ENCODE measurements at places on chromosomes 5 and 9.
A peak's percentile ranks its signal among the peaks of the same experiment; 100 is the strongest.

GRCh38 chr9:19470567-19470966 lies 61.8 kb downstream of the ACER2 start:
- no peak for DNase-seq

DNA sequence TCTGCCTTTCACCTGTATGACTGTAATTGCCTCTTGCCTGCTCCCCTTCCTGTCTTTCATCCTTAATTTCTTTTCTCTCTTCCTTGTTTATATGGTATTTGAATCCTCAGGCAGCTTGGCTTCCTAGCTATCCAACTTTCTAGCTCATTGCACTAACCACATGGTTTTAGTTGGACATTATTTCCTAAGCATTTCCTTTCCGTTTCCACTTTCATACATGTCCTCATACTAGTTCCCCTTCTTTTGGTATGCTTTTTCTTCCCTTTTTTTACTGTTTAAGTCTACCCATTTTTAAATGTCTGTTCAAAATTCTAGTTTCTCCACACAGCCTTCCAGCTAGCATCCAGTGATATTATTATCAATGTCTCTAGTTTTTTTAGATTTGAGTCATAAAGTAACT lies 6.6 kb downstream of the CWC27 start:
- DNase-seq, result no peak

- no peak for DNase-seq
Observed at GRCh38 chr5:652773-653350, 40.3 kb downstream of the TPPP start.

GRCh38 chr9:2242831-2243330 lies 227.7 kb downstream of the SMARCA2 start:
- DNase-seq, result no peak

GRCh38 chr5:135174315-135175096 lies 140.5 kb upstream of the PITX1 start:
- no peak for DNase-seq

DNA sequence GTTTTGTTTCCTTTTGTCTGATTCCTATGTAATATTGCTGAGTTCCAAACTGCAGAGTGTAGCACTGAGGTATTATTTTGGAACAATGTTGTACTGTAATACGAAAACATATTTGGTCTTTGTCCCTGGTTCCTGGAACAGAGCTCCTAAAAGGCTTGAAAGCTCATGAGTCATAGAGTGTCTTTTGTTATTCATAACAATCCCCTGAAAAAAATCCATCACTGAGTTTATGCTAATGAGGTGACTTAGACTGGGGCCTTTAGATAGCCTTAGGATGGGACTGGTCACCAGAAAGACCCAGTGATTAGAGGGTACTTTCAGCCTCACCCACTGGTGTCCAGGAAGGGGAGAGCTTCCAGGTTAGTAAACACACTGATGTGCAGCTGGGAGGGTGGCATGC lies 132.7 kb upstream of the POU5F2 start:
- DNase-seq, result no peak

DNA sequence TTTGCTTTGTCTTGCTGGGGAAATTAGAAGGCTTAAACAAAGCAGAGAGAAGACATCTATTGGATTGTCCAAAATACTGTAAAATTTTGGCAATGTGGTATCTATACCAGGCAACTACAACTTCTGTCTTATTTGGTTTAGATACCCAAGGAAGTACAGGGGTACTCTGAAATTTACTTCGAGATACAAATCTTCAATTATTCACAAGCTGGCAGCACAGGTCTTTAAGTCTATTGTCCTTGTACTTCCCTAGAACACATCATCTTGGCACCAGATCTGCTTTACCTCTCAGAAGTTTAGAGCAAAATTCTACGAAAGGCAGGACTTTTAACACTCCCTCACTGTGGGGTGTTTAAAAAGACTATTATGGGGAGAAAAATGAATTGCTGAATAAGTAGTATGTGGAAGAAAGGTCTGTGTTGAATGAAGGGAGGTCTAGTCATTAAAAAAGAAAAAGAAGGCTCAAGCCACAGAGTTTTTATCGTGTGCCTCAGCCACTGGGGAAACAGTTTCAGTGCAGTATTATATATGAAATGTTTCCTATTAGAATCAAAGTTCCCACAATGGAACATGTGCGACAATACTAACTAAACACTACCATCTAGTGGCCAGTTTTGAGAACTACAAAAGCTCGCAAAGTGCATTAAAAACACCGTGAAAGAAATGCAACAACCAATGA lies 93.7 kb downstream of the PDE4D start:
- peak; percentile 59 for DNase-seq

GRCh38 chr9:1759009-1759408 lies 256.1 kb upstream of the SMARCA2 start:
- DNase-seq, result no peak

DNA sequence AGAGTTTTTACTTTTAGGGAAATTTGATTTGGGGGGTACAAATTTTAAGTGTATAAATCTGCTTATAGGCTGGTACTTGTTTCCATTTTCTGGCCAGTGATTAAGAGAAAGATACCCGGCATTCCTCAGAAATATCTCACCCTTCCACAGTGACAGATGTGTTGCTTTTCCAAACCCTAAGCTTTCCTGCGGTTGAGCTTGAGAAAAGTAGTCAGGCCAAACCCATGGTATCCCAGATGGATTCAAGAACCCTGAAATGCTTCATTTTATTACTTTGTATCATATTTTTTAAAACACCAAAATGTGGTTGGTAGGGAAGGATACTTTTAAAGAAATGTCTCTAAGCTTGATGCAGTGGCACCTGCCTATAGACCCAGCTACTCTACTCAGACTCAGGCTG lies 23.5 kb downstream of the SPTAN1 start:
- no peak for DNase-seq

DNA sequence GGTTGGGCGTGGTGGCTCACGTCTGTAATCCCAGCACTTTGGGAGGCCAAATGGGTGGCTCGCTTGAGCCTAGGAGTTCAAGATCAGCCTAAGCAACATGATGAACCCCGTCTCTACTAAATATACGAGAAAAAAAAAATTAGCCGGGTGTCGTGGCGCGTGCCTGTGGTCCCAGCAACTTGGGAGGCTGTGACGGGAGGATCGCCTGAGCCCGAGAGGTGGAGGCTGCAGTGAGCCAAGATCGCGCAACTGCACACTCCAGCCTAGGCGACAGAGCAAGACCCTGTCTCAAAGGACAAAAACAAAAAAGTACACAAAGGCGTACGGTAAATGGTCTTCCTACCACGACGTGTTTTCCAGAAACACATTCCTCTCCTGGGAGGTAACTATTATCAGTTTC lies 538 bp upstream of the BDP1 start:
- no peak for DNase-seq

- no peak for DNase-seq
Observed at GRCh38 chr5:127311349-127311748, 20.8 kb downstream of the MEGF10 start.

GRCh38 chr9:4923141-4923540 lies 61.9 kb upstream of the JAK2 start:
- no peak for DNase-seq
